ENCODE measurements at places on chromosomes 4 and X.

GRCh38 chr4:85610450-85610849 is 135.5 kb downstream of the ARHGAP24 start:
- no peak for DNase-seq

DNA sequence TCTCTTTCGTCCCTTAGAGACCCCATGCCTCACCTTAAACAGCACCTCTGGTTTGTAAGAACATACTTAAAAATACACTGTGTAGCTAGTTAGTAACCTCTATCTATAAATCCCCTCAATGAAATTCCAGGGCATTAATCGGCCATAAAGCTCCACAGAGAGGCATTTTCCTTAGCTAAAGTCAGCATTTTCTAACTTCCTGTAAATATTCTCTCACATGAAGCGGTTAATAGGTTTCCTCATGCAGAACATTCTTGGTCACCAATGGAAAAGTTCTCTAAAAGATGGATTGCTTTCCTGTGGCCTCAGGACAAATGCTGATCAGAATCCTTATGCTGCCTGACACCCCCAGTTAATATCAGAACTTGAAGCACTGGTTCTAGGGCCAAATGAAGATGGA is 248.6 kb upstream of the BOD1L1 start:
- peak; percentile 94 for DNase-seq

DNA sequence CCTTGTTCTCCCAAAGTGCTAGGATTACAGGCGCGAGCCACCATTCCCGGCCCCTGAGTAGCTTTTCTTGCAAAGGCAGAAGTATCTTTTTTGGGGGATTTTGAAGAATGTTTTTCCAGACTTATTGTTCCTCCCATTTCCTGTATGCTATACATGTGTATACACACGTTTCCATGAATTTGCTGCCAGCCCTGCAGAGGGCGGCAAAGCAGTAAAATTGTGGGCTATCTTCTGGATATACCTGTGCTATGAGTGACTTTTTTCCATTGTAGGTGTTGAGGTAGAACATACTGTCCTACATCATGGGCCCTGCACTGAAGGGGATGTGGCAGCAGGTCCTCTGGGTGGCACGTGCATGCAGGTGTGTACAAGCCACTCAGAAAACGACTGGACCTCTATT is 16.9 kb upstream of the MED28 start:
- no peak for DNase-seq

DNA sequence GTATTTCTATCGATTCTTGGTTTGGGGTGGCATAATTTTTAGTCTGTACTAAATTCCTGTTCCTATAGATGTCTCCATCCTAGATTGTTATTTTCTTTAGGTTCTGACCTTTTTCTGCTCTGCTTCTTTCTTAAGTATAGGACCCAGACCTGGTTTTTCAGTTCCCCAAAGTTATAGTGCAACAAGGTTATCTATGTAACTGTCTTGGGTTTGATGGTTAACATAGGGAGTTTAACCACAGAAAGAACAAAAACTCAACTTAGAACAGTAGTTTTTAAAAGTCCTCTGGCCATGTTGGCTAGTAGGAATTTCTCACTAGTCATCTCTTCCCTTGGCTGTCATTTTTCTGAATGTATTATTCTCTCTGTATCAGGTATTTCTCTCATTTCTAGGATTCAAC is 38.8 kb upstream of the MAD2L1 start:
- DNase-seq = no peak

DNA sequence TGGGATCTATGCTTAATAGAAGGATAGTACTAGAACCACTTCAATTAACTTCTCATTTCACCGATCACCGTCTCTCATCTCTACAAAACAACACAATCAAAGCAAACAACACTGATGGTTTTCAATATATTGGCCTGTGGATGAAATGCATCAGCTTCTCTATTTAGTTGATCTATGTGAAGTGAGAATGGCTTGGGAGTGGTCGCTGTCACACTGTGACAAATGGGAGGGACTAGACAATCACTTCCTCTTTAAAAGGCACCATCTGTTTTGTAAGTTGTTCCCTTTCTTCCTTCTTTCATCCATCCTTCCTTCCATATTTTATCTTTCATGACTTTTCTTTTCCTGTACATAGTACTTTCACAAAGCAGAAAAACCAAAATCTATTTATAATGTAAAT is 23.9 kb upstream of the NWD2 start:
- no peak for DNase-seq

DNA sequence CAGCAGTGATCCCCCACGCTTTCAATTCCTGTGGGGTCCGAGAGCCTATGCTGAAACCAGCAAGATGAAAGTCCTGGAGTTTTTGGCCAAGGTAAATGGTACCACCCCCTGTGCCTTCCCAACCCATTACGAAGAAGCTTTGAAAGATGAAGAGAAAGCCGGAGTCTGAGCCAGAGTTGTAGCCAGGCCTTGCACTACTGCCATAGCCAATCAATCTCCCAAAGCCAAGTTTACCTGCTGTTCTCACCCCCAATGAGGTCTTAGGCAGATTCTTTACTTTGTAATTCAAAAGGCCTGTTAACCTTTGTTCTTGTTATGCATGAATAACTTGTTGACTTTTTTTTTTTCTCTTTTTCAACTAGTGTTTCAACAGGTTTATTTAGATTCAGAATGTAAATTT is 4.0 kb downstream of the MAGEB2 start:
- no peak for DNase-seq

GRCh38 chr4:66693694-66694093 is 851.6 kb downstream of the CENPC start:
- no peak for DNase-seq

GRCh38 chr4:89242216-89242615 is 65.4 kb downstream of the GPRIN3 start:
- DNase-seq = no peak

GRCh38 chr4:160352637-160353036 is 1249.8 kb downstream of the RAPGEF2 start:
- no peak for DNase-seq

DNA sequence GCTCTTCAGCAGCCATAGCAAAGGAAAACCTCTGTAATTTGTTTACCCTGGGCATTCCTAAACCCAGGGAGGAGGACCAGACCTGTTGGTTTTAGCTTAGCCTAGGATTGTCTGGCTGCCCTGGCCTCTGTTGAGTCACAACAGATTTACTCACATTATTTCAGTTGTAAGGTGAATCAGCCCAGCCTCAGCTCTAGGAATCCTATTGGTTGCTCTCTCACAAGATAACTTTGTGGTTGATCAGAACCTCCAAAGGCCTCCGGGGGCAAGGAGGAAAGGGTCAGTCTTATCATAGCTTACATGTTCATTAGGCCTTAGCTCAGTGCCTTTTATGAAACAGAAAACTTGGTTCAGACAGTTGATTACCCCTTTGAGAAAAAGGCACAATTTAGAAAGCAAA is 41.0 kb downstream of the PDK3 start:
- no peak for DNase-seq

DNA sequence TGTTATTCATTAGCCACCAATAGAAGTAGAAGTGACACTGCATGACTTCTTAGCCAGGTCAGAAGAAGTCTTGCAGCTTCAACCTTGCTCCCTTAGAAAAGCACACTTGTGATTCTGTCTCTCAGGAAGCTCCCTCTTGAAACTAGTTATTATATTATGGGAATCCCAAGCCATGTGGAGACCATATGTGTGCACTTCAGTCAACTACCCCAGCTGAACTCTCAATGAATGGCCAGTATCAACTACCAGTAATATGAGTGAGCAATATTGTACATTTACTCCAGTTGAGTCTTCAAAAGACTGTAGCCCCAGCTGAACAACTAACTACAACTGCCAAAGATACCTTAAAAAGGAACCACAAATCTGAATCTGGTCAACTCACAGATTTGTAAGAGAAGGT is 77.1 kb upstream of the GABRA3 start:
- DNase-seq = no peak

DNA sequence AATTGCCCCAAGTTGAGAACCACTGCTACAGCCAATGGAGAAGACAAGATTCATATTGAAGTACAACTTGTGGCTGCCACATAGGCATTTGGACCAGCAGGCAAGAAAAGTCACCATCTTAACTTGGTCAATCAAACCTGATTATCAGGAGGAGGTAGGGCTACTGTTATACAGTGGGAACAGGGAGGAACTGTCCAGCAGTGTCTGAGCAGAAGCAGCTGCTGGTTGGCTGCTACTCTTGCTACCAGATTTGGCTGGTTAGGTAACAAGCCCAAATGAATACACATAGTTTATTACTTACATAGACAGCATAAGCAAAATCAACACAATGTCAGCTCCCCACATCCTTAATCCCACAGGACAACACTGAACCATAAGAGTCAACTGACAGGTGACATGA is 39.4 kb downstream of the ATP1B4 start:
- no peak for DNase-seq

DNA sequence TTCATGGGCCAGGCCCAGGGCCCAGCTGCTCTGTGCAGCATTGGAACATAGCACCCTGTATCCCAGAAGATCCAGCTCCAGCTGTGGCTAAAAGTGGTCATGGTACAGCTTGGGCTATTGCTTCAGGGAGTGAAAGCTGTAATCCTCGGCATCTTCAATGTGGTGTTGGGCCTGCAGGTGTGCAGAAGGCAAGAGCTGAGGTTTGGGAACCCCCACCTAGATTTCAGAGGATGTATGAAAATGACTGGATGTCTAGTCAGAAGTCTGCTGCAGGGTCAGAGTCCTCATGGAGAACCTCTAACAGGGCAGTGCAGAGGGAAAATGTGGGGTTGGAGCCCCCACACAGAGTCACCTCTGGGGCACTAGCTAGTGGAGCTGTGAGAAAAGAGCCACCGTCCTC is 341.7 kb downstream of the PPP3CA start:
- no peak for DNase-seq

DNA sequence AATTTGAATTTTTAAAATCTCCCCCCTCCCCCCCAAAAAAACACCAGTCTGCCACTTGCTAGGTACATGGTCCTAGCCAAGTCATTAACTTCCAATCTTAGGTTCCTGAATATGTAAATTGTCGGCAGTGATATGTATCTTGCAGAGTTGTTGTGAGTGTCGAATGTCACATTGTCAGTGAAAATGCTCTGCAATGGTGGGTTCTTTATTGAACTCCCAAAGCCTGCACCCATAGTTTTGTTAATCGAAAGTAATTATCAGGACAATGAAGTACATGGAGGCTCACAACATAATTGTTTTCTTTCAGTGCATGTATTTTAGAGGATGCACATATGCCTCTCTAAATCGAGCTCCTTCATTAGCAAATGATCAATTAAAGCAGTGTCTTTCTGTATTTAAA is 185.6 kb upstream of the S100G start:
- no peak for DNase-seq

DNA sequence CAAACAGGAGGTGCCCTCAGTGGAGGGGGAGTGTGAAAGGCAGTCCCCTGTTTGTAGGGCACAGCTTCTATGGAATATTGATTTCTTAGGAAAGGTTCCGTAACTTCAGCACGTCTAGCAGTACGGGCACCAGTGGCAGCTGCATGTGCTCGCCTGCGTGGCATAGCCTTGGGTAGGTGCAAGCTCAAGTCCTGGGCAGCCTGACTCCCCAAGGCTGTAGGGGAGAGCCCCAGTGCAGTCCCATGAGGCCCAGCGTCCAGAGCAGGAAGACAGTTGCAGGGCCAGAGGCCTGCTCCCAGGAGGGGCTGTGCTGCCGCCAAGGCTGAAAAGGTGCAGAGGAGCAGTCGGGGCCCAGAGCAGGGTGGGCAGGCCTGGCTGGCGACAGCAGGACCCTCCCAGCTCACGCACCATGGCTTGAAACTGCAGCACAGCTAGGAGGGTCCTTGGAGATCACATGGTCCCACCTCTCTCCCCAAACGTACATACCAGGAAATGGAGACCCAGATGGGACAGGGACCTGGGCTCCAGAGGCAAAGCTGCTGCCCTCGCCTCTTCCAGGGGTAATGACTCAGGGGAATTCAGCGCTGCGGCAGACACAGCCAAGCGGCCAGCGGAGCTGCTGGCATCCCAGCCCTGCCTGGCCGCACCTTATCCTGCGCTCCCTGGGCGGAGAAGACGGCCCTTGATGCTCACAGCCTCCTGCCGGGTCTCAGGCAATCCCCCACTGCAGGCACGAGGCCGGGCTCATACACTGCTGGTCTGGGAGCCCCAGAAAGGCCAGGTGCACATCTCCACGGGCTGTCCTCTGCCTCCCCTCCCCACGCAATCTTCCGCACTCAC is 6.0 kb upstream of the DUSP9 start:
- DNase-seq = no peak

DNA sequence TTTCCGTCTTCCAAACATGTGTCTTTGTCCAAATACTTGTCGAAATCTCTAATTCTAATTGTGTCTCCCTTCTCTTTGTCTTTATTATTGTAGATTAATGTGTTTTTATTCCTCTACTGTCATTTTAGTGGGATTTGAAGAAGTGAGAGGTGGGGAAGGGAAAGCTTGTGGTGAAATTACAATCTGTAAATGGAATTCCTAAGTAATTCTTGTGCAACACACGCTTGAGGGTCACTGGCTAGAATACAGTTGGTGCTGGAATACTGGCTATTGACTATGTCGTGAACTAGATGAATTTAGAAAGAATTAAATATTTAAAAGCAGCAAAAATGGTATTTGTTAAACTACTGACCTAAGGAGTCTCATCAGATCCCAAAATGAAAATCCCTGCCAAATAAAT is 10.7 kb upstream of the FNIP2 start:
- DNase-seq = no peak

- DNase-seq = no peak
These were observed 819.5 kb downstream of the TECRL start for GRCh38 chr4:63589796-63590195.

- DNase-seq = no peak
These were observed 32.7 kb upstream of the NKRF start for GRCh38 chrX:119638725-119639471.
